ENCODE measurements at places on chromosomes 16 and 17.

- no peak for DNase-seq
Observed at GRCh38 chr16:46883353-46883689, 841 bp upstream of the GPT2 start.

DNA sequence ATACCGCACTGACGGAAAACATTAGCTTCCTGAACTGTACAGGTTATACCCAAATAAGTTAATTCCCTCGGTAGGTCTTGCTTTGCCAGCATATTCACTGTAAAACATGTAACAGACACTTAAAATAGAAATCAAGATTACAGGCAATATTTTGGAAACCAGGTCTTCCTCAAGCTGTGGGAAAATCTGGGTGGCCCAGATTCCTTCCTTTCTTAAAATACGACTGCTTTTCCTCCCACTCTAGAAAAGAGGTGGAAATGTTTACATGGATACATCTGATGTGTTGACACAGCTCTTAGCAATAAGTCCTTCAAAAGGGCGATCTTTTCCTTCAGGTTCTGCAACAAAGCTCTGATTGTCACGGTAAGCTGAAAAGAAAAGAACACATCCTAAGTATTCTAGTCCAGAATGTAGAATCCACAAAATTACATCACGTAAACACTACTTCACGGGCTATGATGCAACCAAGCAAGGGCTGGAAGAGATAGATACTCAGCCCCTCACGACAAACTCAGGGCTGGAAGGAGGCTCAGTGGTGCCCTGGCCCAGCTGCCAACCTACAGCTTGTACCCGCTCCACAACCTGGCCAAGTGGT lies 18.4 kb downstream of the STX8 start:
- DNase-seq = no peak

GRCh38 chr16:57133031-57133430 lies 40.6 kb downstream of the CPNE2 start:
- no peak for DNase-seq

GRCh38 chr16:85181739-85182129 lies 69.5 kb upstream of the CIBAR2 start:
- no peak for DNase-seq

GRCh38 chr17:1186214-1186820 lies 6.5 kb upstream of the ABR start:
- DNase-seq = no peak
